ENCODE measurements at places on chromosomes 2 and 18.

- DNase-seq, result no peak
Observed at GRCh38 chr2:227713291-227713690, 4.5 kb downstream of the SLC19A3 start.

DNA sequence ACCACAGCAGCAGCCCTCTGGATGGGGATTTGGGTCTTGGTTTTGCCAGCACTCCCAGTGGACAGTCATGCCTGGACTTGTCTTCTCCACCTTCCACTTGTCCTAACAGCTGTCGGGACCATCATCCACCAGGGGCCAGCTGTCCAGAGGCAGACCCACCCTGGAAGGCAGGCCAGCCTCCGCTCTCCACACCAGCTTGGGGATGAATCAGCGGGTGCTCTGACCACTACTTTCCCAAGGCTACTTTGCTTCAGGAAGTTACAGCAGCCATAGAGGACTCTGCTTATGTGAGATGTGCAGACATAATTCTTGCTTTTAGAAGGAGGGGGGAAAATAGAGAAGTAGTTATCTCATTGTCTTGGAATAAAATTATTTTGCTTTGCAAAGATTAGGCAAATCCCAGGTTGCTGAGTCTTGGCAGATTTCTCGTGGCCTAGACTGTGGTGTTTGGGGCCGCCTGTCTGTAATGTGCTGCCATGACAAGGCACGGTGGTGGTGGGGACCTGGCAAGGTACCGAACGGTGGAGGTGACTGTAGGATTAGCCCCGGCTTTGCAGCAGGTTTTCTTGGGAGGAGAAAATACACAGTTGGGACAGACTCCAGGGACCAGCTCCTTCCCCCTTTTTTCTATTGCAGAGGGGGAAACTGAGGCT is 148.7 kb downstream of the AGAP1 start:
- DNase-seq, result no peak

DNA sequence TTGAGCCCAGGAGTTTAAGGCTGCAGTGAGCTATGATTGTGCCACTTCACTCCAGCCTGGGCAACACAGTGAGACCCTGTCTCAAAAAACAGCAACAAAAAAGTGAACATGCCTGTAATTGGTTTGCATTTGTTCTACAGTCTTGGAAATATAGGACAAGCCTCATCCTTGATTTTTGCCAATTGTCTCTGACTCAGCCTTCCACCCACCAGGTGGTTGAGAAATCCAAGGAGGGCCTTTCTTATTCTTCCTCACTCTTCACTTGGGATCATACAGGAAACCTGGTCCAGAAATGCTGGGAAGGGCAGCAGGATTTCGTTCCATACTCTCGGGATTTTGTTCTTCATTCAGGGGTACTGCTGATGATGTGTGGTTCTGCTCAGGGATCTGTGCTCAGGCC is 94.6 kb downstream of the CDC42EP3 start:
- no peak for DNase-seq

DNA sequence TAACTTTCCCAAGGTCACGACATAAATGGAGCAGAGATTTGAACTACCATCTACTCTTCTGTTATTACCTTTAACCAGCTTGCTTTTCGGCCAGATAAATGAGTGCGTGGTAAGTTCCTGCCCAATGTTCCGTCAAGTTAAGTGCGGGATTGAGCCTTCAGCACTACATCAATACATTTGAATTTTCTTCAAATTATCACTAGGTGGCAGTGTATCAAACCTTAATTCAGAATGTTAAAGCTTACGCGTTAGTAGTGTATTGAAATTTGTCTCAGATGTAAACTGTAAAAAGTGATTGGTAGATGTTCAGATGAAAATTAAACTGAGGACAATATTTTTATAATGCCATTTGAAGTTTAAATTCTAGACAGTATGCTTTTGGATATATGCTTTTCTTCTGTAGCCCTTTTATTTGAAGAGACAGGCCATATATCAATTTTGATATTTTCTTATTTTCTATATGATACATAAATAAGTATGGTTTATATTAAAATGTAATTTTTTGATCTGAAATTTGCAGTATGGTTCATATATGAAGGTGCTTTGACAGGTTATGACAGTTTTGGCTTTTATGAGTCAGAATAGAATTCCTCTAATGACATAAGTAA is 681.3 kb downstream of the ADCYAP1 start:
- peak; percentile 31 for DNase-seq

- no peak for DNase-seq
Observed at GRCh38 chr2:233234996-233235395, 16.5 kb upstream of the ATG16L1 start.

DNA sequence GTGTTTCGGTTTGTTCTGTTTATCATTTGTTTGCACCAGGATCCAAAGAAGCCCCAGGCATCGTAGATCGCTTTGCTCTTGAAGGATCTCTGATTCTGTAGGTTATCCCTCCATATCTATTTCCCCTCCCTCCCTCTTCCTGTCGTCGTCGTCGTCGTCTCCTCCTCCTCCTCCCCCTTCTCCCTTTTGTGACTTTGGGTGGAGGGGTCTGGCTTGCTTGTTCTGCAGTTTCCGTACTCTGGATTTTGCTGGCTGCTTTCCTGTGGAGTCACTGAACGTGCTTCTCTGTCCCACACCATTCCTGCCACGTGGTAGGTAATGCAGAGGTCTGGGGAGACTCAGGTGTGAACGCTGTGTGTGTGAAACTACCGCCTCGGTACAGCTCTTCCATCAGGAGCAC is 225.0 kb downstream of the LDLRAD4 start:
- no peak for DNase-seq

DNA sequence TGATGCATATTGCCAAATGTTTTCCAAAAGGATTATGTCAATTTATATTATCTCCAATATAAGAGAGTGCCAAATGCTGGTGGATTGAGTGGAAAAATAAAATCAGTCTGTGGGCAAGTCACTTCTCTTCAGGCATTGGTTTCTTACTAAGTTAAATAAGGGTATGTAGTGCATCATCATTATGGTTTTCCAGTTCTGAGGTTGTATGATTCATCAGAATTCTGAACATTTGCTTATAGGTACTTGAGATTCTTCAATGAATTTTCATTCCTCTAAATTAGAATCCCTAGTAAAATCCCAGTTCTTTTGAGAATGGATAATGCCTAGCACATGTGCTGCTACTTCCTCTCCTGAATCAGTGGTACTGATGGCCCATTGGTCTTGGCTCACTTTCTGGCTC is 188.9 kb upstream of the OSR1 start:
- DNase-seq, result no peak

GRCh38 chr2:66523990-66524389 is 89.1 kb downstream of the MEIS1 start:
- DNase-seq, result no peak

GRCh38 chr2:240463274-240463865 is 27.9 kb downstream of the GPC1 start:
- DNase-seq, result no peak

GRCh38 chr18:8140841-8141501 is 468.3 kb upstream of the RAB12 start:
- DNase-seq, result no peak
